Thymus (tissue), 14 donors: ENCODE measurements at places on chromosomes 11 and 22.

DNA sequence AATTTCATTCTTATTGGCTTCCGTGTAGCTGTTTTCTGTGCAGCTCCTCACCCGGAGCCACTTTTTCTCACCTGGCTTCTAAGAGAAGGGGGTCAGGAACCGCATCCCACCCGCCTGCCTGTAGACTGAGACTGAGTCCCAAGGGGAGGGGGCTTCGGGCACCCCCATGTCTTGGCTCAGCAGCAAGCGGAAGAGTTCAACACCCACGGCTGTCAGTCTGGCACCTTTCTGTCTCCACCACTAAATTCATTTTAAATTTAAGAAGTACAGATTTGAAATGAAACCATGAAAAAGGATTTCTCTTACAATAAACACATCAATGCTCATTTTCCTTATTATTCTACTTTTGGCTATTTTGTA, 66.7 kb downstream of the EFCAB6 start:
- DNase-seq = no peak

- DNase-seq = no peak
Measured at GRCh38 chr22:49214976-49215375, 612.7 kb downstream of the BRD1 start.

- DNase-seq = no peak
Measured at GRCh38 chr11:65214212-65214845, 32.6 kb downstream of the CAPN1 start.

- DNase-seq = no peak
Measured at GRCh38 chr22:46238541-46238940, 11.6 kb downstream of the CDPF1 start.

DNA sequence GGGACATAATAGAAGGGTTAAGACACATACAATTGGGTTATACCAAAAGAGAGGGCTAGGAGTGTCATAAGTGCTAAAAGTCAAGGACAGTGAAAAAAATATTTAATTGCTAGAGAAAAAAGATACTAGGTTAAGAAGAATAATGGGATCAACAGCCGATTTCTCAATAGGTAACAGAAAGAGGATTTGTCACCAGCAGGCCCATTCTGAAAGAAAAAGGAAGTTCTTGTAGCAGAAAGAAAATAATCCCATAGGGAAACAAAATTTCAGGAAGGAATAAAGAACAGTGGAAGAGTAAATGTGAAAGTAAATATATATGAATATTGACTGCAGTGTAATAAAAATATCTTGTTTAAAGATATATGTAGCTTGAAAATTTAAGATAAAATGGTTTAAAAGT, 43.3 kb upstream of the ADORA2A start:
- no peak for DNase-seq

DNA sequence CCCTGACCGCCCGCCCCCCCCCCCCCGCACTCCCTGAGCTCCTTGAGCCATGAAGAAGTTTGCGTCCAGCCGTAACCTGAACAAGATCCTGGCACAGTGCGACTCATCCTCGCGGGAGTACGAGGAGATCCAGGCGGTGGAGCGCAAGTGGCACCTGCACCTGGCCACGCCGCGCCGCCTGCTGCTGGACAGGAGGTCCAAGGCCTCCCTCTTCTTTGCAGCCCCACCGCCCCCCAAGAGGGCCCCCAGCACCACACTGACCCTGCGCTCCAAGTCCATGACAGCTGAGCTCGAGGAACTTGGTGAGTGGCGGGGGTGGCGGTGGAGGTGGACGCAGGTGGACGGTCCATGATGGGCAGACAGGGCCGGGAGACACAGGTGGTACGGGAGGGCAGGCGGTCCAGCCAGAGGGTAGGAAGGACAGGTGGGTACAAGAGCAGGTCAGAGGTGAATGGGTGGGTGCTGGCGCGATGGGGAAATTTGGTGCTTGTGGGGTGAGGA, 32.1 kb upstream of the ACR start:
- no peak for DNase-seq

DNA sequence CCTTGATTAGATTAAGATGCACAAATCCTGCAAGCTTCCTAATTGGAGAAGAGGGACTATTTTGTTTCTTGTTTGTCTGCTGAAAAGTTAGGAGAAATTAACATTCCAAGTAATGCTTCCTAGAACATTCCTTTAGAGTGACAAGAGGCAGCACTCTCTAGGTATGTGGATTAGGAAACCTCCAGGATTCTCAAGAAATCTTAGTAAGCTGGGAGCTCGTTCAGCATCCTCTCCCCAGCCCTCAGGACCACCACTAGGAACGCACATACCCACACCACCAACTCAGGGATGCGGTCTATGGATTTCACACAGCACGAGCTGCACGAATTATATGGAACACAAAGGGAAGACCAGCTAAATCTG, 52.9 kb downstream of the NCAPD3 start:
- DNase-seq = no peak

DNA sequence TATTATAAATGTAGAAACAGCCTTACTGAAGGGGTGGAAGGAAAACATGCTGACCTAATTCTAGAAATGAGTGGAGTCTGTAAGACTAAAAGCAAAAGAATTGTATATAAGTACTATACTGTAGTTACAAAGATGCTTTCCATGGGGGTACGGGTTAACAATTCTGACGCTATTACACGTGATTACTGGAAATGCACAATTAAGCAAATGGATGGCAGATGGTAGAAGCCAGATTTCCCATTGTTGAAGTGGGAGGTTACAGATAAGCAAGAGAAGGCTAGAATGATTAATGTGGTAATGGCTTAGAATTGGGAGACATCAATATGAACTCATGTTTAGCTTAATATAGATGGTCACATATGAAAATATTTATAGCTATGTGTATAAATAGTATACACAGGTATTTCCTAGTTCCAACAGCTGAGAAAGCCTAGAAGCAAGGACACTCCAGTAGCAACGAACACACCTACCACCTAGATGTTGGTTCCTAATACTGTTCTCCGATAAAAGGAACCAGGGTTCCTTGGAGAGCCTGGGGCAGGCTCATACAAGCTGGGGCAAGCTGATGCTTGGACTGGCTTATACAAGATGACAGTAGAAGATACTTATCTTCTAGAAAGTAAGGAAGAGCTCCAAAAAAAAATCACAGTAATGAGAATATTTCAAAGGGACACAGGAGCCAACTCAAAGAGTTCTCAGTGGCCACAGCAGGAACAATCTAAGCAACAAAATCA, 13.5 kb downstream of the SMC1B start:
- DNase-seq = no peak

GRCh38 chr11:46385169-46386004, 3.9 kb downstream of the MDK start:
- DNase-seq = no peak

DNA sequence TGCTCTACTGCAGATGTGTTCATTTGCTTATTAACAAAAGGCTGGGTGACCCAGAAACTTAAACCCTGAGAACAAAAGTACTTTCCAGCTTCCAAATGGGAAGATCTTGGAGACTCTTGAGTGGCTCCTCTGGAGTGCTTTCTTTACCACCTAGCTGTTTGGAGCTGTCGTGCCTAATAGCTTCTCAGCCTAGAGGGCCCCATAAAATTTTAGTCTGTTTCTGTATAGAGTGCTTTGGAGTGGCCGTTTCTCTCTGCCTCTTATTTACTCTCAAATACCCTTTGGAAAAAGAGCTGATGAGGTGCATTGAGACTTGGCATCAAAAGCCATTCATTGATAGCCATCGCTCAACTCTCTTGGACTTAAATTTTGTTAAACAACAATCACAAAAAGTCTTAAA, 50.7 kb downstream of the ZNRF3 start:
- no peak for DNase-seq

DNA sequence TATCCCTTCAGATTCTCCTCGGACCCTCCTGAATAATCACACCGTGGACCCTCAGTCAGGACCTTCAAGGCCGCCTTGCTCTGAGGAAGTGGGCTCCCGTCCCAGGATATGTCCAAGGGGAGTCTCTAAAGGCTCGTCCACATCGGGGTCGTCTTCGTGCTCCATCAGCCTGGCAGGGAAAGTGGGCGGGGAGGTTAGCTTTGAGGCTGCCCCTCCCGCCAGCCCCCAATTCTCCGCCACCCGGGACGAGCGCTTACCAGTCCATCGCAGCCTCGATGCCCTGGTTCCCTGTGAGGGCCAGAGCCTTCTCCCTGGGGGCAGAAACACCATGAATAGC, 472 bp downstream of the UBXN1 start:
- no peak for DNase-seq

- DNase-seq = peak; percentile 70
Measured at GRCh38 chr11:112024773-112025678, at the start of gene DLAT. DLAT (plus strand) TSS chr11:112025408; CDS start chr11:112025473, 65 bp downstream.

- no peak for DNase-seq
Measured at GRCh38 chr11:94590352-94591041, 23.3 kb downstream of the PIWIL4 start.
